ENCODE measurements at places on chromosomes 5 and 9.

- no peak for DNase-seq
These were observed 216.1 kb downstream of the FSTL4 start for GRCh38 chr5:133396187-133396741.

GRCh38 chr9:419571-420171, 205.0 kb downstream of the DOCK8 start:
- DNase-seq = no peak

DNA sequence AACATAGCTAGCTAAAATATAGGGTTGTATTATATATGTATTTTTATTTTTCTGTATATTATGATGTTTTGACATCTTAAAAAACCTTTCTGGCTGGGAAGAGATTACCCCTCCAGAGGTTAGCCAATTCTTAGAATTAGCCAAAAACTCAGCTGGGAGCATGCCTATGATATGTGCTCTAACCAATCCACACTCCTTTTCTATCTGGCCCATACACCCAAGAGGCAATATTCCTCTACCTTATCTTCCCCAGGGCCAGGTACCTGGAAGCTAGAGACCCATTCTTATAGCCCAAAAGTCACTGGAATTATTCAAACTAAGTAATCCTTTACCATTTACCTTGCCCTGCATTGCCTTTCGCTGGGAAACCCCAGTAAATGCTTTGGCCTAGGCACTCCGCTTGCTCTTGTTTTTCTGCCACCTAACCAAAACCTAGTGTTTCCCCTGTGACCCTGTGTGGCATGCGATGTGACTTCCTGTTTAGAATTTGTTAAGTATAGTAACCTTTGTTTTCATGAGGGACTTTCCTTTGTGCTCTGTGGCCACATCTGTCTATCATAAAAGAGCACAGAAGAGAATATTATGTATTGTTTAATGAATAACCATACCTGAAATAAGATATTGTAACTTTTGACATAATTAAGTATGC, 37.4 kb downstream of the CSNK1G3 start:
- no peak for DNase-seq

GRCh38 chr9:123952641-123953495, 22.9 kb upstream of the DENND1A start:
- no peak for DNase-seq

- DNase-seq = no peak
These were observed 109.1 kb upstream of the ELL2 start for GRCh38 chr5:96070622-96071225.

GRCh38 chr9:77384406-77384805, 207.1 kb downstream of the VPS13A start:
- DNase-seq = no peak

- DNase-seq = no peak
These were observed 101.3 kb downstream of the NUDT12 start for GRCh38 chr5:103461243-103461642.

GRCh38 chr5:141493500-141494422, 4.9 kb downstream of the PCDHGC5 start:
- no peak for DNase-seq

DNA sequence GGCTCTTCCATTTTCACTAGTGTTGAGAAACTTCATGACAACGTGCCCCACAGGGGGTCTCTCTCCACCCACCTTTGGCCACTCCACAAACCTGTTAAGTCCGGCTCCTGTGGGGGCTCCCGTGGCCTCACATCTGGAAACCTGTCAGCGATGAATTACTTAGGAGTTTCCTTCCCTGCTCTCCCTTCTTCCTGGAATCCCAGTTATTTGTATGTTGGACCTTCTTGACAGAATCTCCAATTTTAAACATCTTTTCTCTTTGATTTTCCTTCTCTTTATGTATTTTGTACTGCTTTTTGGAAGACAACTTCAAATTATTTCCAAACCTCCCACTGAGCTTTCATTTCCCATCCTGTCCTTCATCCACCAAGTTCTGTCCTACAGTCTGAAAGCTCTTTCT, 55.1 kb upstream of the NRARP start:
- no peak for DNase-seq
